ENCODE measurements at places on chromosomes 16 and 17. TPM values are rescaled to one million over a fixed set of nuclear protein-coding genes. Genes with fewer than 3 reads are reported as not detected.

GRCh38 chr17:8053600-8053999 is 14.7 kb downstream of the ALOX15B start:
- DNase-seq = no peak

GRCh38 chr16:18948372-18949020 is 22.3 kb upstream of the SMG1 start:
- DNase-seq = no peak

- no peak for DNase-seq
These were observed 81.4 kb upstream of the FOXF1 start for GRCh38 chr16:86428729-86429517.

- DNase-seq = no peak
These were observed 1.3 kb upstream of the ZACN start for GRCh38 chr17:76077584-76078110.

KRT31 gene
- not detected for polyA plus RNA-seq

CDH5 gene
- 3.6 TPM for polyA plus RNA-seq
